ENCODE measurements at places on chromosomes 16 and 17.

DNA sequence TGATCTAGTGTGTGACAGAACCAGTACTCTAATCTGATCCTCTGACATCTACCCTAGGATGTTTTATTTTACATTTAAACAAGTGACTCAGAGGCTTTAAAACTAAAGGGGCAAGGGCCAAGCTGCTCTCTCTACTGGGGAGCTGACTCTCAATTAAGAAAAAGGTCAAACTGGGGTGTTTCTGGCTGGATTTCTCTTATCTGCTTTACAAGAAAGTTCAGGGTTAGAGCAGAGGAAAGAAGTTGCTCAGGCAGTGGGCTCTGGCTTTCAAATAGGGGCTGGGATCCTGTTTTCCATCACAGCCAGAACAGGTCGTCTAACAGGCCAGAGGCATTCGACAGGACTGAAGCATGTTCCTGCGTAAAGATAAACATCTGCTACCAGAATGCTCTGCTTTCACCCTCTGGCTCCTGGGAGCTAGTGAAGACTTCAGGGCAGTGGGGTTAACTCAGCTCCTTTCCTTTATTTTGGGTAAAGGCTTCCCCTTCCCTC, 8.5 kb downstream of the MMP28 start:
- no peak for DNase-seq

GRCh38 chr16:57529391-57530103, 6.8 kb downstream of the CCDC102A start:
- DNase-seq: no peak

DNA sequence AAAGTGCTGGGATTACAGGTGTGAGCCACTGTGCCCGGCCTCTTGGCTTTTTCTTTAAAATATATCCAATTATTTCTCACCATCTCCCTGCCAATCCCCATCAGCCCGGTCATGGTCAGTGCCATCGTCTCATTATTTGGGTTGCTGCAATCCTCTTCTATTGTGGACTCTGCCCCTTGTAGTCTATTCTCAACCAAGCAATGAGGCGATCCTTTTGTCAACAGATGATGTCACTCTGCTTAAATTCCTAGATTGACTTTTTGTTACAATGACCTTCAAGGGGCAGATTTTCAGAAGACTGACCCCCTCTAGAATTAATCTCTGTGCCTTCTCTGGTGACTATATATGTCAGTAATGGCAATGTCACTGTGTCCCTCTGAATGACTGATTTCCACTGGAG, 384.7 kb downstream of the UTP18 start:
- DNase-seq: no peak

DNA sequence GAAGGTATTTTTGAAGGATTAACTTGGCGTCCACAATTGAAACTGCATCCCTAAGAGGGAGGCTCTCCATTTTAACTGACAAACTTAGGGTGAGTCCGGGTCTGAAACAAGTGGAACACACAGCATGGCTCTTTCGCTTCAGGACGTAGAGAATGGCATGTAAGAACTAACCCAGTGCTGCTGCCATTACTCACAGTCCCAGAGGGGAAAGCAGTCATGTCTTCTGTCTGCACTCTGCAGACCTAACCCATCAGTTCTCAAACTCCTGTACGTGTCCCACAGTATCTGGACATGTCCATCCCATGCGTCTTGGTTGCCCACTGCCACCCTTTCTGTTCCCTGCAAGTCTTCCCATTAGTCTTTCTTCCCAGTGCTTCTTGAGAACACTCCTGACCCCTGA, 563 bp downstream of the ST6GALNAC1 start:
- no peak for DNase-seq

- DNase-seq: no peak
Measured at GRCh38 chr16:13629704-13630103, 290.2 kb upstream of the ERCC4 start.

GRCh38 chr17:9473711-9474110, 101.9 kb downstream of the STX8 start:
- DNase-seq: peak; percentile 42

DNA sequence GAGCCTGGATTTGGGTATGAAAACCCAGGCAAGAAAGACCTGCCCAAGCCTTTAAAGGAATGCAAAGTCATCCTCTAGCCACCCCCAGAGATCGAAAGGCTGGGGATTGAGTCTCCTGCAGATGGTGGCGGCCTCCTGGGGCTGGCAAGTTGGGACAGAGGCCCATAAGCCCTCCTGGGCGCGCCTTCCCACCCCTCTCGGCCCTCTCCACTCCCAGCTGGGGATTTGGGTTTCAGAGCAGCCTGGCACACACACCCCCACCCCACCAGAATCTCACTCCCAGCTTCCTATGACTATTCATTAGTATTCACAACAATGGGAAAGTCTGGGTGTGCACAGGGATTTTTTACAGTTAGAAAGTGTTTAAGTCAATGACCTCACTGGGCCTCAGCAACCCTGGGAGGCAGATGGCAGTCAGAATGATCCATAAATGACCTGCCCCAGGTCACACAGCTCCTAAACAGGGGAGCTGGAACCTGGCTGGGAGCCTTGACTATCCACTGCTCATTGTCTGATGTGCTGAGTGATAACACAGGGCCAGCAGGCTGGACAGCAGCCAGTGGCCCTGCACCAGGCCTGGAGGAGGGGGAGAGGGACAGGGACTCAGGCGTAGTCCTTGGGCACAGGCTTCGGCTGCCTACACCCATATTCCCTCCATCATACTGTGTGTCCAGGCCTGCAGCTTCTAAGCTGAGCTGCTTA, 12.1 kb downstream of the NHERF1 start:
- no peak for DNase-seq

DNA sequence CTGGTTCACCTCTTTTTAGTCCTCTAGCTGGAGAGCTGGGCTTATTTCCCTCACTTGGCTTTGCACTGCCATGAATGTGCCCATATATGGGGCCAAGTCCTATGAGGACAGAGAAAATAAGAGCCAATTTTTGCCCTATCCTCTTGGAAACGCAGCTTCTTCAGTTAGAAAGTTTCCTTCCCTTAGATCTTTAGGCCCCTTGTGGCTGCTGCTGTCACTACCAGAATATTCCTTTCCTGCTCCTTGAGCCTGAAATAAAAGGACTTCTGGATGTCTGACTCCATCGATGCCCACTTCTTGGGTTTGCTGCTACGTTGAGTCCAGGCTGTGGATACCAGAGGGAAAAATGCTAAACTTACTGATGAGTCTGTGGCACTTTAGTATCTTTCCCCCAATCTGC, 487.1 kb downstream of the GRIN2A start:
- no peak for DNase-seq

DNA sequence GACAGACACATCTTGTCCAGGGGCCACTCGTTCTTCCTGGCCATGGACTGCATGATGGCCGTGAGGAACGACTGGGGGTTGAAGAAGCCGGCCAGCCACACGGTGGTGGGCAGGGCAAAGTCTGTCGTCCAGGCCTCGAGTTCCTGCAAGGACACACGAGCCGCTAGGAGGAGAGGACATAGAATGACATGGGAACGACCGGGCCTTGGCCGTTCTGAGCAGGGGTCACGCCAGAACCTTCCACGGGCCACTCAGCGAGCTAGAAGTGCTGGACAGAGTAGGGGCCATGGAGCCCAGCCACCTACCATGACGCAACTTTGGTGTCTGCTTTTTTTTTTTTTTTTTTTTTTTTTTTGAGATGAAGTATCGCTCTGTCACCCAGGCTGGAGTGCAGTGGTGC, 47.0 kb downstream of the PGS1 start:
- no peak for DNase-seq

DNA sequence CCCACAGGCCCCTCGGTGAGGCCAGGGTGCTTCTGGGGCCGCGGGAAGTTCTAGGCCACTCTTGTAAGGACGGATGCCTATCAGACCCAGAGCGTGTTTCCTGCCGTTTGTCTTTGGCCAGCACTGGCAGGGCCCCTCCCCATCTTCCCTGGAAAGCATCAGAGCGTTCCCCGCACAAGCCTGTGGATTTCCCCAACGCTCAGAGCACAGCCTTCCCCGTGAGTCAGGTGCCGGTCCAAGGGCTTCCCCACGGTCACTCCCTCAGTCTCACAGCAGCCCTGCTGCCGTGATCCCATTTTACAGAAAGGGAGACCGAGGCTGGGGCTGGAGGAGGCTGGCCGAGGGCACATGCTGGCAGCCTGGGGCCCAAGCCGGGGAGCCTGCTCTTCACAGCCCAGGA, 33.7 kb downstream of the CRISPLD2 start:
- no peak for DNase-seq

DNA sequence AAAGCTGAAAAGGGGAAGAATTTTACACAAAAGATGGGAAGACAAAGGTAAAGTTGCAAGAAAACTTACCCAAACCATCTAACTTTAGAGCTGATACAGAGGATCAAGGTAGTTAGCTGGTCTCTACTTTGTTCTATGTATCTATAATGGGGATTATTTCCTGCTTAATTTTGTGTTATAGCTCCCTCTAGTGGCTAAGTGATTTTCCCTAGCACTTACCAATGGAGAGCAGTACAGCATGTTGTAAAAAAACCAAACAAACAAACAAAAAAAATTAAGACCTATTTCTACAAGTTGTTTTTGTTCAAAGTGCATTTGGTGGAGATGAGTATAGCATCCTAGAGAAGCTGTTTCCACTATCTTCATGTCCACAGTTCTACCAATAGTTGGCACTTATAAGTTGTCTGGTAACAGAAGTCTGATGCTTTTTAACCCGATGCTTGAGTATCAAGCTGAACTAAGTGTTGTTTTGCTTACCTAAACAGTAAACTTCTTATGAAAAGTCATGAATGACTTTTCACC, 7.5 kb downstream of the SRSF1 start:
- peak; percentile 31 for DNase-seq

DNA sequence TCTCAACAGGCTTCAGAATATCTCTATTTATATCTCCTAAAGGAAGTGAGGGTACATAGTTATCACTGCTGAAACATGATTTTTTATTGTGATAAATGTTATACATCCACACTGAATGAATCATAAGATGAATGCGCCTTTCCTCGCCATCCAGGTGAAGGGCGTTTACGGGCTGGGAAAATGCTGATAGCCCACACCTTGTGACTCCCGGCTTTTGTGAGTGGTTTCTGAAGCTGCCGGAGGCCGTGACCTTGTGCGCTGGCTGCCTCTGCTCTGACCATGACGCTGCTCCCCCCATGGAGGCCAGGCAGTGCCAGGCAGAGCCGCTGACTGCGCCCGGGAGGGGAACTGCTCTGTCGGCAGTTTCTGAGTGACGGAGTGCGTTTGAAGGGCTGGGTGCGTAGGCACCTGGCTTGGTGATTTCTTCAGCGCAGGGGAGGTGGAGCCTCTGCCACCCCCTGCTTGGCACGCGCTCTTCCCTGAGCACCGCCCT, 97.2 kb downstream of the RAP1GAP2 start:
- no peak for DNase-seq

- no peak for DNase-seq
Measured at GRCh38 chr16:49754495-49755312, 101.2 kb downstream of the ZNF423 start.

- DNase-seq: no peak
Measured at GRCh38 chr17:50866950-50867362, 802 bp upstream of the TOB1 start.

- peak; percentile 29 for DNase-seq
Measured at GRCh38 chr17:58575511-58575910, 61.1 kb upstream of the MTMR4 start.

GRCh38 chr17:49592263-49592662, 16.6 kb downstream of the NXPH3 start:
- no peak for DNase-seq

- no peak for DNase-seq
Measured at GRCh38 chr16:73371584-73372319, 323.8 kb upstream of the ZFHX3 start.
